ENCODE measurements at places on chromosomes 6 and 20.

- DNase-seq = no peak
Measured at GRCh38 chr6:155183095-155183494, 80.7 kb upstream of the CLDN20 start.

GRCh38 chr6:111148110-111148509, 60.8 kb downstream of the SLC16A10 start:
- DNase-seq = no peak

DNA sequence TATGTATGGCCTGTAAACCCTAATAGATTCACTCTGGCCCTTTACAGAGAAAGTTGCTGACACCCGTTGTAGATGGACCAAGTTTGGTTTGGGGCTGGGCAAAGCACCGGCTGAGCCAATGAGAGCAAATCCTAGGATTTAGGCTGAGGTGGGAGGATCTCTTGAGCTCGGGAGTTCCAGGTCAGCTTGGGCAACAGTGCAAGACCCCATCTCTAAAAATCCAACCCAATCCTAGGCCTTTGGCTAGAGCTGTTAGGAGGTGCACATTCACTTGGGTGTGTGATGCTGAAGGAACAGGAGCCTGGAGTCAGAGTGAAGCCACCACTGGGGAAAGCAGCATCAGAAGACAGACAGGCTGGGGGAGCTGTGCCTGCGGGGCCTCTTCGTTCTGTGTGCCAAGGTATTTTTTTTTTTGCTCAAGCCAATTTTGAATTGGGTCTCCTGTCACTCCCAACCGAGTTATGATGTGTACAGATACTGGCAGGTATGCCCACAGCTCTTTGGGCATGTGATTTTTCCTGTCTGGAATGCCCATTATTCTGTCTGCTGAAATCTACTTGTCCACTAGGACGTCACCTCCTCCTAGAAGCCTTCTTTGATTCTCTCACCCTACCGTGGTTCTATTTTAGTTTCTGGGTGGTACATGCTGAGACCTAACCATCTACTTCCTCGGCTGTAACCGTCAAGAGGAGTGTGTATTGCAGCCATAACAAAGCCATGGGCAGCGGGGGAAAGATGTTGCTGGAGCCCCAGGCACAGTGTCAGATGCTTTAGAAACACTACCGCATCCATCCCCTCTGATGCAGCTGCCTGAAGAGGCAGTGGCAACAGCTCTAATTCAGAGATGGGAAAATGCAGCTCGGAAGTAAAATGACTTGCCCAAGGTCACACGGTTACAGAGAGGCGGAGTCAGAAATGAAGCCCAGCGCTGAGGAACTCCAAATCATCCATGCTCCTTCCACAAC, 54.0 kb downstream of the TTI1 start:
- no peak for DNase-seq

- DNase-seq = no peak
Measured at GRCh38 chr6:150297327-150298029, 71.3 kb upstream of the IYD start.

DNA sequence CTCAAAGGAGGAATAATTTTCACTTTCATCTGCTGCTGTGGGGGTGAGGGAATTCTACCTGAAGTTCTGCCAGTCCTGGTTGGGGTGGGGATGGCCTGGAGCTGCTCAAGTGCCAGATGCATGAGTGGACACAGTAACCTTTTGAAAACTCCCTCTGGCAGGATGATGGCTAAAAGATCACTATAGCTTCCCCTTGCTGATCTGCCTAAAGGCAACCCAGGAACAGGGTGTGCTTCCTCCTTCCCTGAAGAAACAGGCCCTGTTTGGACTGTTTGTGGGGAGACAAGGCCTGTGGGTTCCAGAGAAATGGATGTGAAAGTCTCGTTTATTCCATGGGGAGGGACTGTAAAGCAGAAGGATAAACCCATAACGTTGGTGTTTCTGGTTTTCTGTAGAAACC, 176.9 kb downstream of the DTNBP1 start:
- no peak for DNase-seq

DNA sequence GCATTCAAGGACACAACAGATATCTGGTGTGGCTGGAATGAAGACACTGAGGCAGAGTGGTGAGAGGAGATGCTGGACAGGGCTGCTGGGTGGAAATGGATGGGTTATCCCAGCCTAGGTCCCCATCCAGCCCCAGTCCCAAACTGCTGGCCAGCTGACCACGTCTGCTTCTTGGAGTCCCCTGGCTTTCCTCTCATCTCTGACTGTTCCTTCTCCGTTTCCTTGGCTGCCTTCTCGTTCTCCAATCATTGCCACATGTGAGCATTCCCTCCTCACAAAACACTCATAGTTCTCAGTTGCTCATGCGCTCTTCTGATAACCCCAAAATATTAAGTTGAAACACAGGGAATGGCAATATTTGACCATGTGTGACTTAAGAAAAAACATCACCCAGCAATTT, 31.5 kb downstream of the MAFB start:
- DNase-seq = no peak

DNA sequence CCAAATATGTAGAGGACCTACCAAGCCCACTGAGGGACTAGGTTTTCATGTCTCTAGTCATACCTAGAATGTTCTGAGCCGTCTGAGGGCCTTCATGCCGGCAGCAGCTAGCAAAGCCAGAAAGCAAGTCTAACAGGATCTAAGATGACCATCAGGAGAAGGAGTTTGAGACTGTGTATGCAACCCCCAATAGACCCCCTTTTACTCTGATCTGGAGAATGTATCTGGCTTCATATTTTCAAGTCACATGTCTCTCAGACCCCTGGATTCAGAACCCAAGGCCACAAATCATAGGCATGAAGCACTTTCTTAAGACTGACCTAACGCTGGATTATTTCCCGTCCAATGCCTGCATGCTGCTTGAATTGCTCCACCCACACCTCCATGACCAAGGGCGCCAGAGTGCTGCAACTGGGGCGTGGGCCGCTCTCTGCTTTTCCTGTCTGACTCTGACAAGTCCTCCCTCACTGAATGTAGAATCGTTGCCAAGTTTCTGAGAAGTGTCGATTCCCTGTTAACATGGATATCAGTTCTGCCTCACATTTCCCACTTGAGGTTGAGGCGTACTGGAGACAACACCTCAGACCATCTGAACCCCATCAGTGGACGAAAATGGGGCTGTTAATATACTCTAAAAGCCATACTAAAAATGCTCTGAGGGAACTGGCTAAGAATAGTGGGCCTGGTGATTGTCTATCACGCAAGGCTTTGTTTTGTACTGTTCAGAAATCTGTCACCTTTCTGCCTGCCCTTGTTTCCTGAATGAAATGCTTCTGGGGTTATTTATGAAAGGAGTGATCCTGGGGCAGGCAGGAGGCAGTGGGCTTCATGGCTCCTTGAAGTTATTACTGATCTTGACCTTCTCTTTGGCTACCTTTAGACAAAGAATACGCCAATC, 23.9 kb upstream of the ASXL1 start:
- DNase-seq = peak; percentile 45

DNA sequence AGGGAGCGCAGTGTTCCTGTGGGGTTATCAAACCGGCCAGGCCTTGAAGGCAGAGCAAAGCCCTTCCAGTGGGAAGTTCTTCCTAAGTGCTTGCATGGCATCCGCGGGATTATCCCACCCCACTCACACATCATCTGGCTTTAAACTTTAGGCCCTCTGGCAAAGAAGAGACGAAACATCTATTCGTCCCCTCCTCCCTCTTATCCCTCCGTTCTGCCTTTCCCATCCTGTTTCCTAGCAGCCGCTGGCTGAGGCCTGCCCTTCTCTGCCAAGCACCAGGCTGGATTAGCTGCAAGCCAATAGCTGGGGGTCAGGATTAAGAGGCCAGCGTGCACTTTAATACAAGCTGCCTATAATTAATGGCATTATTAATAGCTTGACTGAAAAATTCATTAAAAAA, 621.0 kb downstream of the PKHD1 start:
- no peak for DNase-seq

- no peak for DNase-seq
Measured at GRCh38 chr6:35751594-35751993, 14.8 kb downstream of the ARMC12 start.

DNA sequence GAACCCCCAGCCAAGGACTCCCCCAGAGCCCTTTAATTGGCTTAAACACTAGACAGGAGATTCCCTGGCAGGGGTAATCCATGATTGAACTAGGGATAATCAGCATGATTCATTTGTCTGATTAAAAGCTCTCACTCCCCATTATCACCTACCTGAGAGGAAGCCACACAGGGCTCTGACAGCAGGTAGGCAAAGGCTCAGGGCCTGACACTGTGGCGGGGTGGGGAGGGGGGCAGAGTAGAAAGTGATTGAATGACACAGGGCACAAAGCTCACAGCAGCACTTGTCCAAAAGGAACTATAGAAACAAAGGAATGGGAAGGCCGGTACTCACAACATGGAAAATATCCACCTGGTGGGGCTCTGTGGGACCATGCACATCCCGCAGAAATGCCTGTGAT, 231.6 kb downstream of the MAFB start:
- DNase-seq = no peak

GRCh38 chr6:83378621-83379388, 52.0 kb downstream of the ME1 start:
- DNase-seq = no peak

GRCh38 chr20:10609276-10609675, 64.5 kb downstream of the JAG1 start:
- DNase-seq = no peak

GRCh38 chr20:14889496-14890255, 552.3 kb upstream of the FLRT3 start:
- DNase-seq = no peak

DNA sequence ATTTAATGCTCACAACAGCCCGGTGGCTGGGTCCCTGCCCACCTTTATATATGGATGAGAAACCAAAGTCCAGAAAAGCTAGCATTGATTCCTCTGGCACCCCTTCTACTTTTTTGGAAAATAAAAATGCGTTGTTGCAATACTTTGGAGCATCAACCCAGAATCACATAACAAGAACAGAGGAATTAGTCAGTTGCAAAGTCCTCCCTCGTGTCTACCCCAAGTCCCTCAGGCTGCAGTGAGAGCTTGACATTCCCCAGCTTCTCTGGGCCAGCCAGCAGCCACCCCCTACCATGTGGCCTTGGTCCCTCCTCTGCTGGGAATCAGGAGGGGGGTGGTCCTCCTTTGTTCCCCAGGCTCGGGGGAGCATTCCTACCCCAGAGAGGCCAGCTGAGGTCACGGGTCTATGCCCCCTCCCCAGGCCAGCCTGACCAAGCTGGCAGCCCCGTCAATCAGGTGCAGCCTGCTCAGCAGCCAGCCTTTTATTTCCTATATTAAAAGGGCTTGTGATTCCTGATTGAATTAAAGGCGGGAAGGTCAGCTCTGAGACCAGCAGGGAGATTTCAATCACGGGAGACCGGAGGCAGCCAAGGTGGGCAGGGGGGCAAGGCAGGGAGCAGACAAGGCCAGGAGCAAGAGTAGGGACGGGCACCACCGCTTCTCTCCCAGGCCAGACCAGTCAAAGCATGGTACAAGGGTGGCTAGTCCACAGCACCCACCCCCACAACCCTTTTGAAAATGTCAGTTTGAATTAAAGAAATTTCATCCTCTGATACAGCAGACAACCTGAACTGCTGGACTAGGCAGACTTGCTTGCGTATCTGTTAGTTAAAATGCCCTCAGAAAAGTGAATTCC, 158.9 kb downstream of the MRPL14 start:
- DNase-seq = no peak

DNA sequence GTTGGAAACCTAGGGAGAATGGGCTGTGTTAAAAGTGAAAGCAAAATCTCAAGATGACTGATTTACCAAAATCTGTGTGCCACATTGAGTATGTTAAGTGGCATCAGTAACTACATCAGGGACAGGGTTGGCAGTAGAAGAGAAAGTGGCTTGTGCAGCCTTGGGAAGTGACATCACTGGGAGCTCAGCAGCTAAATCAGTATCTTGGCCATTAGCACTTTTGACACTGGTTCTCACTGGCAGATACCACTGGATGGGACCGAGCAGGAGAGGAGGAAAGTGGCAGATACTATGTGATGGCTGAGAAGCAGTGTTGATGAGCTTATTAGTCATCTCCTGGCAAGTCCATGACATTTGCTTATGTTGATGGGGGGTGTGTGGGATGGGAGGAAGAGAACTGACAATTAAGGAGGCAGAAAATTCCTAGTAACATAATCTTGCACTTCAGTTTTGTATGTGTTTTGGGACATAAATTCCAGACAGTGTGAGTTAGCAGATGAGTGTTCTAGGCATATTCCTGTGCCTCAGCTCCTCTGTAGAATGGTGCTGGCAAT, 322.2 kb downstream of the SOX4 start:
- DNase-seq = no peak

- DNase-seq = no peak
Measured at GRCh38 chr20:44772636-44773035, 27.0 kb downstream of the KCNK15 start.

DNA sequence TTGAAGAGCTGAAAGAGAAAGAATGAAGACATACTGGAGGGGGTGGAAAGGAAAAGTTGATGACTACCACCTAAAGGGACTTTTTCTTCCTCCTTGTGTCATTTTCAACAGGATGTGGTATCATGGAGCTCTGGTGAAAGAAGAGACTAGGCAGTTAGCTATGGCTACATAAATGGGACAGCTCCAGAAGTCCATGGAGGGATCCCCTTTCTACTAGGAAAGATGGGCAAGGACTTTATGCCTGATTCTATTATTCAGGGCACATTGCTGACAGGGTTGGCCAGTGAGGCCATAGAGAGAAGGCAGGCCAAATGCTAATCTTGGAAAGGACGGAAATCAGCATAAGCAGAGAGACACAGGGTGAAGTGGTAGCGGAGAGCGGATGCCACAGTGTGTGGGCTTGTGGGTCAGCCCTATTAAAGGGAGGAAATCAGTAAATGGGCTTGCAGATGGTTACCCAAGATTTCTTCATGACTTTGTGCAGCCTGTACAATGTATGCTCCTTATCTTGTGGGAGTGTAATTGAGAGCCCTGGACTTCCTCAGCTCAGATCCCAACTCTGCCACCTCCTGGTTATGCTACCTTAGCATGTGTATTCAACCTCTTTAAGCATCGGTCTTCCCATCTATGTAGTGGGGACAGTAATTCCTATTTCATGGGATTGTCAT, 77.4 kb upstream of the TMEM170B start:
- DNase-seq = no peak

DNA sequence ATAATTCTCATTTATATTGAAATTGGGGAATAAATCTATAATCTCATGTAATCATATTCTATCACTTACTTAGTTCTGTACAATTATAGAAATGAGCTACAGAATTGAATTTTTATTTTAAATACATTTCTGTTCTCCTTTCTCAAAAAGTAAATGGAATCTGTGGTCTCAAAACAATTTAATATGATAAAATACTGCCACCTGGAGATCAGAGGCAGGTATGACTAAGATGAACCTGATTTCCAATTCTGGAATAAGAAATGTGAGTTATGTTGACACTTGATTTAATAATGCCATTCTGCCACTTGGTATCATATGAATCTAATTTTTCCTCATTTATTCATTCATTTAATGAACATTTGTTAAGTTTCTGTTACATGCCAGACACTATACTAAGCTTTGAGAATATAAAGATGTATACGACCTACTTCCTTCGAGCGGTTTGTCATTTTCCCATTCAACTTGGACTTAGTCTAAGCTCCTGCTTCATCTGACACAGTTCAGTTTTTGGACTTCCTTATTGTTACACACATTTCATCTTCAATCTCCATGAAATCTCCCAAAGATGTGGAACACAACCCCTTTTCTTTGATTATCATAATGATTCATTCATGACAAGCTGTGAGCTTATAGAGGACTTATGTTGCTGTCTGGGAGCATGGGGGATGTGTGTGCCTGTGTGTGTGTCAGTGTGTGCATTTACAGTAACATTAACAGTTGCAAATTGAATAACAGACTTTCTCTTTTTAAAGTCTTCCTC, 7.5 kb upstream of the CCDC28A start:
- no peak for DNase-seq

Measured in activated CD4-positive, alpha-beta T cell treated with anti-CD3 and anti-CD28 coated beads, Interleukin-2, amount 50 U/mL, for 4 hours (primary cell).